ENCODE measurements at places on chromosomes 12 and 14. TPM values are rescaled to one million over a fixed set of nuclear protein-coding genes. Genes with fewer than 3 reads are reported as not detected.

Gene PRIMA1
- total RNA-seq, result 0.06 TPM

Gene CBLN3
- total RNA-seq, result not detected

Gene RASAL1
- 0.06 TPM for total RNA-seq

Gene PLXNC1
- total RNA-seq, result 4.0 TPM

Gene RARG
- 6.2 TPM for total RNA-seq

Gene CSRNP2
- 16.9 TPM for total RNA-seq

Gene NGB
- not detected for total RNA-seq

Gene KLHL33
- not detected for total RNA-seq

Gene MVK
- 23.6 TPM for total RNA-seq

Gene HOXC12
- 6.0 TPM for total RNA-seq

Gene VRTN
- not detected for total RNA-seq

Gene ACVRL1
- 1.7 TPM for total RNA-seq

Gene NPAS3
- 1.5 TPM for total RNA-seq

Gene EML1
- 101 TPM for total RNA-seq

Gene SRRM4
- total RNA-seq, result 0.03 TPM

Gene FSCB
- total RNA-seq, result not detected

Data from Daoy (cell line).